ENCODE measurements at places on chromosomes 11 and 22.

DNA sequence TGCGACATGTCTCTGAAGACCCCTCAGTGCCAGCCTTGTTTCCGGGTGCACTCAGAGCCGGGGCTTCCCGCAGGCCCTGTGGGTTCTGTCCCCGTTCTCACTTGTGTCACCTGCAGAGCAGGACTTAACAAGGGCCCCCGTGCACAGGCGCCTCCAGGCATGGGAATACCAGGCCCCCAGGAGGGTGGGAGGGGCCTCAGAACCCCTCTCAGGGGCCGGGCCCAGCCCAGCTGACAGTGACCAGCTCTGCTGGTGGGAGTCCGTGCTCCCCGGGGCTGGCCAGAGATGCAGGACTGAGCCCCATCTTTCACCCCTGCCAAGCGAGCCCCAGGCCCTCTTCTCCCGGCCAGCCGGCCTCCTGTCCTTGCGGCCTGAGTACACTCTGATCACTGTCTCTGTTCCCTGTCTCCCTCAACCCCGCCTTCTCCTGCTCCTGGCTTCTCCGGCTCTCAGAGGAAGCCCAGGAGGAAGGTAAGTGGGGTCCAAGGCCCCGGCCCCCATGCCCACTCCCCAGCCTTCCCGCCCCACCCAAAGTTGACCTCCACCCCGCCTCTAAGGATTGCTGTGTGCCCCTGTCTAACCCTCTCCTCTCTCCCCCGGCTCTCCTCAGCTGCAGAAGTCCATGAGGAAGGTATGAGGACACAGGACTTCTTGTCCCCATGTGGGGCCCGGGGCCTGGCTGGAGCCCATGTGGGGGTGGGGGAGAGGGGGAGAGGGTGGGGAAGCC, 5.3 kb downstream of the TNNT3 start:
- DNase-seq, result no peak

- DNase-seq, result no peak
Measured at GRCh38 chr11:6578134-6578533, 25.3 kb downstream of the RRP8 start.

DNA sequence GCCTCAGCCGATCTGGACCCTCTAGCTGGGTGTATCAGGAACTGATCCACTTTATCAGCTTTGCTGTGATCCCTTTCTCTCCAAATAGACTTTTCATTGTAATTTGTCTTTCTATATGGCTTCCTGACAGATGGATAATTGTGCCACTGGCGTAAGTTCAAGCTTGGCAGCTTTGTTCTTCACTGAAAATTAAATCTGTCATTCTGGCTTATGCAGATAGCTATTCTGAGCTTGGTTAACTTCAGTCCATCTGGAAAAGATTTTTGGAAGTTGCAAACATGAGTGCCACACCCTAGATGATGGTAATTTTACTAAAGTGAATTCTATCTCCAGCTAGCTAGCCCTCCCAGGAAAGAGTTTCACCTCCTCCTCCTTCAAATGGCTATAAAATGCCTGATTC, 8.1 kb downstream of the OR5A2 start:
- DNase-seq, result no peak

DNA sequence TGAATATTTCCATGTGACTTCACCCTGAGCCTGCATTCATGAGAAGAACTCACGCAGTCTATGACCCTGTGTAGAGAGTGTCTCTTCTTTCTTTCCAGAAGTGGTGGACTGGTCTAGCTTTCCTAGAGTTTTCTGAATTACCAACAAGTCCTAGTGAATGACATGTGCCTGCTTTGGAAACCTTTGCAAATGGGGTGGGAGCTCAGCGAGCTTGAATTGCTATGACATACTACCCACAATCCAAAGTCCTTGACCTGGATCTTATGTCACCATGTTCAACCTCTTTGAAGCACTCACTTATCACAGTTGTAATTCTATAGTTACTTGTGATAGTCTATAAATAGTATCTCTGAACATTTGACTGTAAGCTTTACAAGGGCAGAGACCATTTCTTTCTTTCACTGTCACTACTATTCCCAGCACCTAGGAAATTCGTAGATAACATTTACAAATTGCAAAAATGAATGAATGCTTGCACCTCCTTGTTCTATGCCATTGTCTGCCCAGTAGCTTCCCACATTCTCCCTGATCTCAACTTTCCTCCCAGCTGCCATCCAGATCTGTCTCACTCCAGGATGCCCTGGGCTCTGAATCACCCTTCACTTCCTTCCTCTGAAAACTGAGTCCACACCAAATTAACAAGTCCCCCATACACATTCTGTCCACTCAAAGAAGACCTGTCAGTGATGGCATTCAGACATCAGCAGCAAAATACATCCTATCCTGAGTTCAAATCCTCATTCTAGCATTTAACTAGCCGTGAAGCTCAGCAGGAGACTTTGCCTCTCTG, 201.9 kb upstream of the SESN3 start:
- no peak for DNase-seq

GRCh38 chr11:76588455-76589325, 81.9 kb downstream of the LRRC32 start:
- peak; percentile 59 for DNase-seq

DNA sequence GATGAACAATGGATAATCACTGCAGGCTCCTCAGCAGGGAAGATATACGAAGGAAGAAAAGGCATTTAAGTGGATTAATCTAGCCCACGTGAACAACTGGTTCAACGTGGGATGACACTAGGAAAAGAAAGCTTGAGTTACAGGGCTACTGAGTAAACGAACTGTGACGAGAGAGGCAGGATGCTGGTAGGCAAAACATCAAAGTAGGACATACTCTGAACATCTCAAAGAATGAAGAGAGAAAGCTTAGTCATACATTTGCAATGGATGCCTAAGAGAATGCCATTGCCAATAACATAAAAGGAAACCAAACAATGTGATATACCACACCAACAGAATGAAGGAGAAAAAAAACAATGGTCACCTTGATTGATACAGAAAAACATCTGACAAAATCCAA, 12.9 kb downstream of the USP28 start:
- DNase-seq, result peak; percentile 20

- DNase-seq, result no peak
Measured at GRCh38 chr22:46783721-46784120, 21.3 kb downstream of the TBC1D22A start.

DNA sequence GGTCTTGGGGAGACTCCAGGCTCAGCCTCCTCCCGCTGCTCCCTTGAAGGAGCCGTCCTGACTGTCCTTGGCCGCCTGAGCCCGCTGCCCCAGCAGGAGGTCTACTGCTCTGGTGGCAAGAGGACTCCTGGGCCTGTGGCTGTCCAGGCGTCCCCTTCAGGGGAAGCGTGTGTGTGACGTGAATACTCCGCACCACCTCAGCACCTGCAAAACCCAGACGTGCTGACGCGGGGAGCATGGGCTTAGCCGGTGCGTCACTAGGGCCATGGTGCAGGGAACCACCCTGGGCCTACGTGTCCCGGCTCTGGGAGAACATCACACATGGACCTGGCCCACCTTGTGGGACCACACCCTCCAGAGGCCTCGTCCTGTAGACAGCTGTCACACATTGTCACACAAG, 30.2 kb upstream of the BRSK2 start:
- no peak for DNase-seq

GRCh38 chr11:104791896-104792295, 106.4 kb downstream of the CASP12 start:
- no peak for DNase-seq

- DNase-seq, result no peak
Measured at GRCh38 chr11:7609521-7609920, 63.8 kb downstream of the CYB5R2 start.

DNA sequence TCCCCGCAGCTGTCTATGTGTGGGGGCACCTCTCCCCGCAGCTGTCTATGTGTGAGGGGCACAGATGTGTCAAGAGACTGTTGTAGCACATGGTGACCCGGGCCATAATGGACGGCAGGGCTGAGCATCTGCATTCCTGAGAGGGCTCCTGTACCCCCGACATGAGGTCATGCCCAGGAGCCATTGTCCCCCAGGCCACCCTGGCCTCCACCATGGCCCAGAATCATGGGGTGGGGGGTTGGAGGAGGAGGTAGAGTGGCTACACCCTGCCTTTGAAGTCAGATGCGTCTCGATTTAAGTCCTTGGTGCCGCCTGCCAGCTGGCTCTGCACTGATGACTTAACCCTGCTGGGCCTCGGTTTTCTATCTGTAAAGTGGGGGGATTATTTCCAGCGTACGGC, 49.1 kb downstream of the ARHGAP8 start:
- DNase-seq, result no peak

- no peak for DNase-seq
Measured at GRCh38 chr11:27349919-27350318, 13.1 kb downstream of the CCDC34 start.
